Heart right ventricle (tissue), 16 donors: ENCODE measurements at places on chromosomes 5 and 9. TPM values are rescaled to one million over a fixed set of nuclear protein-coding genes. Genes with fewer than 3 reads are reported as not detected.

GRCh38 chr5:108753331-108753730, 5.6 kb downstream of the FER start:
- DNase-seq = no peak

DNA sequence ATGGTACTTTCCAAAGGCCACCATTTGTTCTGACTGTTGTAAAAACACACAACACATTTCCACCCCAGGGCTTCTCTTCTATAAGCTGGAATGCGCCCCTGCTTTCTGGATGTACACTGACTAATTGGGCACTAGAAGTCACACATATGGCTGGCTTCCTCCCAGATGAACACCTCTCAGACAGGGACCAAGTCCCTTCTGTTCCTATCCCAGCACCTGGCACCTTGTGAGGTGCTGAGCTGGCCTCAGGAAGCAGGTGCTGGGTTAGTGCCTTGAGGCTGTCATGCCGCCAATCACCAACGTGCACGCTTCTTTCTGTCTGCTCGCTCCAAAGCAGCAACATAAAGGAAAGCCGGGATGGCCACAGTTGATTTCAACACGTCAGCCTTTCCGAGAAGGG, 93.2 kb downstream of the FSTL4 start:
- DNase-seq = no peak

DNA sequence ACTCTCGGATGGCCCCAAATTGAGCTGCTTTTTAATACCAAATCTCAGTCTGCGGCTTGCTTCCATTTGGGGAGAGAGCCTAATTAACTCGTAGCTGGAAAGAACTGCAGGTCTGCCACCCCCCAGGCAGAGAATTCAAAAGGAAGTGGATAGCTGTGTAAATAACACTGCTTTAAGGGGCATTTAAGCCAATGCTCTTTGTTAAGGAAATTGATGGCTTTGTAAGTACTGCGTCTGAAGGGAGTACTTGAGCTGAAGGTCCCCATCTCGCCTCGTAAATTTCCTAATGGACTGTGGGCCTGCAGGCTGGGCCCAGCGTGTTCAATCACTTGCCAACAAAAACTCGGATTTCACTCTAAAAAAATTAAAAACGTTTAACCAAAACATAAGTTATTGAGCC, 132.7 kb downstream of the PAPPA start:
- no peak for DNase-seq

DNA sequence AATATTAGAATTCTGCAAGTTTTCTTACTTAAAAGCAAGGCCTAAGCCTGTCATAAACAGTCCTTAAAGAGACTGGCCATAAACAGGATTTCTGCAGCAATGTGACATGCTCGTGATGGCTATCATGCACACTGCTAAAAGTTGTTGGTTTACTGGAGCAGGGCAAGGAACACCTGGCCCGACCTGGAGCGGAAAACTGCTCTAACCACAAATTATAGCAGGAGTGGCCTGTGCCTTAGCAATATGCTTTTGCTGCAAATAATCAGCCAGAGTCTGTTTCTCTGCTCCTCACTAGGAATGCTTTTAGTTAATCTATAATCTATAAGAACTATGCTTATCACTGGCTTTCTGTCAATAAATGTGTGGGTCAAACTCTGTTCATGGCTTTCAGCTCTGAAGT, 322.9 kb upstream of the RPS23 start:
- DNase-seq = no peak

- DNase-seq = no peak
These were observed 1.4 kb downstream of the KIF20A start for GRCh38 chr5:138180183-138180782.

DNA sequence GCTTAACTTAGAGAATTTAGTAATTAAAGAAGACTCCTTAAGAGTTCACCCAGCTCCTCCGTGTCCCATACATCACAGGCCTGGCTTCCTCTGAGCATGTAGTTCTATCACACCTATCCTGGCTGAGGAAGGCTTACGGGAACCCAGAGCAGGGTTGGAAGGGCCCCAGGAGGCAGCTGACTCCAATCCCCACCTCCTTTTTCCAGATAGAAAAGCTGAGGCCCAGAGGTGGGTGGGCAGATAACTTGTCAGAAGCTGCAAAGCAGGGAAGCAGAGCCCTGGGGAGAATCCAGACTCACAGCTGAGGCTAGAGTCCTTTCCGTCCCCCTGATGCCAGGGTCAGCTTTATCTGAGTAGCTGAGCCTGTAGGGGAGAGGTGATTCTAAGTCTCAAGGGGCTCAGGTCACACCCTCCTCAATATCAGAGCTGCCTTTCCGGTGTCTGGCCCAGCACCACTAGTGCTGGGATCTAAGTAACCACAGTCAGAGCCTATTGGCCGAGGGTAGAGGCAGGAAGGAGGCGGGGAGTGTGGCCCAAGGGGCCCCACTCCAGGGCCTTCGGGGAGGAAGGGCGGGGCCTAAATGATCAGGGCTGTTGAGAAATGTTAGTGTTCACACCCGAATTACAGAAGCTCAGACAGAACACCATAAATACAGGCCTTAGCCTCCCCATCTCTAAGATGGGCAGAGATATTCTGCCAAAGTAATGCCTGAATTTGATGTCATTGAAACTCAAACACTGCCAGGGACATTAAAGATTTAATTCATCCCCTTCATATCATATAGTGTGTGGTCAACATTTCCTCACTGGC, 9.9 kb downstream of the CCDC69 start:
- peak; percentile 87 for DNase-seq

The TMEM38B gene
- polyA plus RNA-seq = 13.5 TPM

DNA sequence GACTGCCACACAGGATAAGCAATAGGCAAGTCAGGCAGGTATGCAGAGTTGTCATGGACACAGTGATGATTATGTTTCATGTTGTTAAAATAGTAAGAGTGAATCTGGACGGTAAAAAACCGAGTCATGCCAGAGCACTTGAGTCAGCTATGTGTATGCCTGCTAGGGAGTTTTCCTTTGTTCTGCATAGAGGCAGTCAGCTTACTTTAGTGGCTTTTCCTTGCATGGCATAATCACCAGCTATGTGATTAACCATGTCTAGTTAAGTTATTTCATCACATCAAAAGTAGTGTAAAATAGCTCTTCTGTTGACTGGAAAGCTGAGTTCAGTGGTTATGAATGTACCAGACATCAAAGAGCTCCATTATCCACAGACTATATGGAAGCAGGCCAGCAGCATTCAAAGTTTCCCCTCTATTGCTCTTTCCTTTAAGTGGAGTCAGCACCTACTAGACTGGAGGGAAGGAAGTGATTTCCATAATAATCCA, 989.8 kb downstream of the TLE1 start:
- DNase-seq = no peak

DNA sequence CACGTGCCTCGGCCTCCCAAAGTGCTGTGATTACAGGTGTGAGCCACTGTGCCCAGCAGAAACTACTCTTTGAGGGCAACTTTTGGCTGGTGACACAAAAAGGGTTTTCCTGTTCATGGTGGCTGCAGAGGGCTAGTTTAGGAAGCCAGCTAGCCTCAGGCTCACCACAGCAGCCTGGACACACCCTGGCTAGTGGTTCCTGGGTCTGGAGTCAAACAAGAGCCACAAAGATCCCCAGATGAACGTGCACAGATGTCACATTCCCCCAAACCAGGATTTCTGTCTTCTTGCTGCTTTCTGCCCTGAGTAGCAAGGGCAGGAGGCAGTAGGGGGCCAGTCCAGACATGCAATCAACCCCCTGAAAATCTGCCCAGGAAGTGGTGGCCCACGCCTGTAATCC, 6.8 kb downstream of the HBEGF start:
- DNase-seq = no peak

DNA sequence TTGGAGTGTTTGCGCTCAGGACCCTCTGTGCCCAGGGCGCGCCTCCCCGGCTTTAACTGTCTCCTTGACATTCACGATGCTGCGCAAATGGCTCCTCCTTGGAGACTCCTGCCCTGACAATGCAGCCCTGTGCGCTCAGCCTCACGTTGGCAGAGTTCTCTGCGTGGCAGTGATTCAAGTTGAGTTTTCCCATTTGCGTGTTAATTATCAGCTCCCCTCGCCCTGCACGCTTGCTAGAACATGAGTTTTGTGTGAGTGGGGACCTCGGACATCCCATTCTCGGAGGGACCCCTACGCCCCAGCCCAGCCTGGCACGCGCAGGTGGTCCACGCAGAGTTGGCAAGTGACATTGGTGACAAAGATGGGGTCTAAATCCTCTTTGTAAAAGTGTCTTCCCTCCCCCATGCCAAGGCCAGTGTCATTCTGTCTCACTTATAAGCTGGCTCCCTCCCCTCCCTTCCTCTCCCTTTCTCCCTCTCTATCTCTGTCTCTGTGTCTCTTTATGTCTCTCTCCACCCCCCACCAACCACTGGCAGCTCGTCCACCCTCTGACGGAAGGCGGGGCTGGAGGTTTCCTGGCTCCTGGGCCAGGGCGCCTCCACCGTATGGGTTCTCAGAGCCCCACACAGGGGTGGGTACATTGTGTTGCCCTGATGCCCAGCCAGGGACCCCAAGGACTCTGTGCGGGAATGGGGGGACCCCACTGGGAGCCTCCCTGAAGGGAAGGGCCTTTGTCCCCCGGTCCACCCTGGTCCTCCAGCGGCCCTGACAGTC, 169.3 kb downstream of the OLFM1 start:
- DNase-seq = no peak

DNA sequence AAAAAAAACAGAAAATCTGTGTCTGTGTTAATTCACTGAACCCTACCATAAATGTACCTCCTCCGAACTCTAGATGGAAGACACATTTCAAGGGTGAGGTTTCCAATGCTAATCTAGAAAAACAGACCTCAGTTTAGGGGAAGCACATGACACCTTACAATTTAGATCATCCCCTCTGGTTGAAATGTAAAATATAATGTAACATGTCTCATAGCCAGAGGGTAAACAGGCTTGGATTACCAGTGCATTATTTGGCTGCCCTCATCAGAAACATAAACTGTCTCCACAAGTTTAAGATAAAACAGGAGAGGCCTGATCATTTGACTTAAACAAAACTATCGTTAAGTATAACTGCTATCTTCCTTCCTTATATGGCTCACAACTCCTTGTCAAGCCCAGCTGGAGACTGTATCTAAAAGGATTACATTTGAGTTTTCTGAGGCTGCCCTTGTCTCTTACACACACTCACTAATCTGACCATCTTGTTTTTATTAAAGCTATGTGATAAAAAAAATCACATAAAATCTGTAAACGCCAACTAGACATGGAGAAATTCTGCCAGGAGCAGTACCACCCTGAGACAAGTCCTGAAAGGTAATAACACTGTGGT, 105.7 kb downstream of the LURAP1L start:
- no peak for DNase-seq

- peak; percentile 54 for DNase-seq
These were observed 10.4 kb downstream of the AMACR start for GRCh38 chr5:33997331-33997983.

The MCIDAS gene
- not detected for polyA plus RNA-seq

The NADK2 gene
- polyA plus RNA-seq = 15.4 TPM

- DNase-seq = no peak
These were observed 98.4 kb downstream of the C9orf152 start for GRCh38 chr9:110109333-110110092.

GRCh38 chr5:173707392-173707791, 90.9 kb upstream of the BOD1 start:
- DNase-seq = peak; percentile 53

DNA sequence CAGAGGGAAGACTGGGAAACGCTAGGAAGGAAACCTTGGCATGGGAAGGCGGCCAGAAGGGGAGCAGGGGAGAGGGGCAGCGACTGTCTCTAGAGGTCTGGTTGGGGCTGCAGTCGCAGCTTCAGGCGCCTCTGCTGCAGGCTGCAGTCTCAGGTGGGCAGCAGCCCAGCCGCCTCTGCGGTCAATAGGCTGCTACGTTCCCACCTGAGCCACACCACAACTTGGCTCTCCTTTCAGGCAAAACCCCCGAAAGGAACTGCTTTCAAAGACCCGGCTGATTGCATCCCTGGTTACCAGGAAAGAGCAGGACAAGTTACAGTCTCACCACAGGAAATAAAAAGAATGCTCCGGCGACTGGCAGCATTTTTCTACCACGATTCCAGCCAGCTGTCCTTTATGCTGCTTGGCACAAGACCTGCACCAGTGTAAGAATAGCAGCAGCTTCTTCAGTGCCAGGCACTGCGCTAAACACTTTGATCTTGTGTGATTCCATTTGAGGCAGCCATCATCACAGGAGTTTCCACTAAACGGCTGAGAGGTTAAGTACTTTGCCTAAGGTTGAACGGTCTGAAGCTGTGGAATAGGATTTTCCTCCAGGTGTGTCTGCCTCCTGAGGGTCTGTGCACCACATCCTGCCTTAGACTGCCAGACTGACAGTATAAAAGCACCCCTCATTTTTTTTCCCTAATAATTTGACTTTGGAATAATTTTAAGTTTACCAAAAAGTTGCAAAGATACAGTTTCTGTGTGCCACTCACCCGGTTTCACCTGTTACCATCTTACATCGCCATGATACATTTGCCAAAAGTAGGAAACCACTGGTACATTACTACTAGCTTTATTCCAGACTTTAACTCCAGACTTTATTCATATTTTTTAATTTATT, 7.5 kb downstream of the RPS14 start:
- DNase-seq = no peak

The TICAM2 gene
- 1.9 TPM for polyA plus RNA-seq

GRCh38 chr9:24293386-24293785, 252.3 kb downstream of the IZUMO3 start:
- no peak for DNase-seq

The ACSL6 gene
- polyA plus RNA-seq = 0.26 TPM

The CBY3 gene
- not detected for polyA plus RNA-seq

DNA sequence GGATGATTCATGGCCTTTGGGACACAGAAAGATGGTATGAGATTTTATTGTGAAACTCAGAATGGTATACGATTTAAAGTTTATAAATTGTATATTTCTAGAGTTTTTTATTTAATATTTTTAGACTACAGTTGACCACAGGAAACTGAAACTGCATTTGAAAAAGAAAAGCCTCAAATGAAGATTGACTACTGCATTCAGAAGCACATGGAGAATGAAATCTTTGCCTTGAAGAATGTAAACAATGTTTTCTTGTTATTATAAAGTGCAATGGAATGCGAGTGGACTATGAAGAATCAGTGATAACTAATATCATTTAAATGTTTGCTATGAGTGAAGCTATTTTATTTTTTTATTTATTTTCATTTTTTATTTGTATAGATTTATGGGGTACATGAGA, 169.1 kb upstream of the CDH18 start:
- no peak for DNase-seq

DNA sequence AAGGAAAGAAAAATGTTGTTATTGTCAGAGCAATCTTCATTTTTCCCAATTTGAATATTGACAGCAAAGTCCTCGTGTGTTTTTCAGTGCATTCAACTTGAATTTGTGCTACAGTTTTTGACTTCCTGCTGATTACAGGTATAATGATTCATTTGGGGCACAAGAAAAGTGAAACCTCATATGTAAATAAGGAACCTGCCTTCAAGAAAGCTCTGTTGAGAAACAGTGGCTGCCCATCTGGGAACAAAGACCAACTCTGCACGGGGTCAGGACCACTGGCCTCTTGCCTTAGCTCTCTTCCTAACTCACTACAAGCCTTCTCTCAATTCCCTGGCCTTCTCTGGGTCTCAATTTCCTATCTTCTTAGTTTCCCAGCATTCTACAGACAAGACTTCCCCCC, 21.0 kb downstream of the TIMD4 start:
- no peak for DNase-seq

- no peak for DNase-seq
These were observed 75.8 kb downstream of the GHR start for GRCh38 chr5:42499016-42499415.

The PCA3 gene
- polyA plus RNA-seq = 0.01 TPM

The TNFSF15 gene
- 0.01 TPM for polyA plus RNA-seq

GRCh38 chr9:111232997-111233790, 96.8 kb downstream of the OR2K2 start:
- peak; percentile 15 for DNase-seq
